ENCODE measurements at places on chromosomes 2 and 18.

- DNase-seq = no peak
Measured at GRCh38 chr2:146080925-146081324, 1561.0 kb upstream of the ZEB2 start.

GRCh38 chr2:37149626-37150322 lies 7.0 kb downstream of the EIF2AK2 start:
- no peak for DNase-seq

GRCh38 chr2:119201815-119202214 lies 21.8 kb upstream of the STEAP3 start:
- no peak for DNase-seq

DNA sequence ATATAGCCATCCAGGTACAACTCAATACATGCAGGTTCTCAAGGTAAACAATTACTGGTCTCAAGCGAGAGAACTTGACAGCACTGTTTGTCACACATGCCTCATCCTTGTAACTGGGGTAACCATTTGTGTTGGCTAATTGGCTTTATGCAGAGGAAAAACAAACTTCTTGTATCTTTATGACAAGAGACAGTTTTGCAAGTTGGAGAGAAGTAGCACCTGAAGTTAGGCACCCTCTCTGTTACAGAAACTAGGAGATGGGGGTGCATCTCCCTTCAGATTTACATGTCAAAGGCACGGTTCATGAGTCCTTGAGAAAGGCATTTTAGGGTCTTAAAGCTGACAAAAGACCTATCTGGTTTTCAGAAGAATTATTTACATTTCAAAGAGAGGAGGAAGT lies 241.7 kb downstream of the CD226 start:
- DNase-seq = no peak

DNA sequence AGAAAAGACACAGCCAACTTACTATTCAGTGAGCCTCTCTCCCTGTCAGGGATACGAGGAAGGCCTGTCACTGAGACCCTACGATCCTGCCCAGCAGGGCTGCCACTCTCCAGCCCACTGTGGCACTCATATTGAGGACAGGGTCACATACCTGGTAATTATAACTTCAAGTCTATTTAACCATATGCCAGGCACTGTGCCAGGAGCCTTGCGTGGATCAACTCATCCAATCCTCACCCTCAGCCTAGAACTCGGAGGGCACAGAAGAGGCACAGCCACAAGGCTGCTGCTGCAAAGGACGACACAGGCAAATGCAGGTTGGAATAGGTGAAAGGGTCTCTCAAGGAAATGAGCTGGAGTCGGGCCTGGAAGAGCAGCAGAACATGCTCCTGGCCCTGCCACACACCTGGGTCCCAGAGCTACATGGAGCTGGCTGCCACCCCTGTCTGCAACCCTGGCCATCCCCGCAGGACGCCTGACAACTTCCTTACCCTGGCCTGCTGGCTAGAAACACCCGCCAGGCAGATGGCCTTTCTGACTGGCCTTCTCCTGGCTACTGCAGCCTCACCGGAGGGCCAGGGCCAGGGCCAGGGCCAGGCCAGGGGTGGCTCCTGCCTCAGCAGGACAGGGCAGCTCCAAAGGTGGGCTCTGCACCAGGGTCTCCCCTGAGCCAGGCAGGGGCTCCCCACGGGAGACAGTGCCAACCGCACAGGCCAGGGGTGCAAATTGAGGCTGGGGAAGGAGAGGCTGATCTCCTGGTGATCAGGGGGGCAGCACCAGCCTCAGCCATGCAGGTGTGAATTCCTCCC lies 32.1 kb upstream of the SLC66A3 start:
- DNase-seq = no peak

GRCh38 chr2:240561325-240561971 lies 1.3 kb downstream of the DUSP28 start:
- no peak for DNase-seq

- no peak for DNase-seq
Measured at GRCh38 chr2:195151711-195152110, 505.3 kb upstream of the SLC39A10 start.

DNA sequence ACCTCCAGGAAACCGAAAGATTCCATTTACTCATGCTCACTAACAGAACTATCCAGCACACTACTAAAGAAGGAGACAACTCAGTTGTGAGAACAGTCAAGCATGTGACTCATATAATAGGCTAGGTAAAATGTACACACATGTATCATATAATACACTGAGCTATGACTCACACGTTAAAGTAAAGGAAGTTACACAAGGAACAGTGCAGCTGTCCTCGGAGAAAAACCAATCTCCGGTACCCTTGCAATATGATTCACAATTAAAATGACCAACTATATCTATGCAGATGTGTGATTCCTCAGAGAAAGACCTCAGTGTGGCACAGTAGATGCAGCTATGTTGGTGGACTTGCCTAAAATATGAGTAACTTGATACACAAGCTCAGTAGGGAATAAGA lies 76.5 kb downstream of the STRN start:
- DNase-seq = no peak

DNA sequence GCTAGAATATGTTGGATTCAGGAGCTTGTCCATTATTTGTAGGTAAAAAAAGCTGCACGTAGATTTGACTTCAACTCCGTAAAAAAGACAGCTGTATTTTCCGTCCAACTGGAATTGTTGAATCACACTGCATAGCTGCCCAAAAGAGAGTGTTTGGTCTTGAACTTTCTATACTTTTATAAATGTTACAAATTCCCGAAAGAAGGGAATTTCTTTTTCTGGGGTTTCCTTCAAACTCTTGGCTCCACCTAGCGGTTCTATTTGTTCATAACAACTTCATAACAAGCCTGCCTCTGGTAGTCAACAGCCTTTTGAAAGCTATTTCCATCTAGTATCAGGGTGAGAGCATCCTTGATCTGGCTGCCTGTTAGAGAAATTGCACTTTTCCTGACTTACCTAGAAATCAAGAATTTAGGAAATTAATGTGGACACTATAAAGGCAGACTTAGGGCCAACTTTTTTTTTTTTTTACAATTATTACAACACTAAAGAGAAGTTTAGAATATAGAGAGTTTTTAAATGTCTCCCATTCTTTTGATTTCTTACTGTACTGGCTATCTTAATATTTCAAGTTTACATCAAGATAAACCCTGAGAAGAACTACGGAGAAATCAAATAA lies 48.1 kb downstream of the TMEM185B start:
- DNase-seq = peak; percentile 40

GRCh38 chr2:165645930-165646831 lies 147.9 kb downstream of the GALNT3 start:
- peak; percentile 64 for DNase-seq

- DNase-seq = no peak
Measured at GRCh38 chr2:200353120-200353519, 46.6 kb downstream of the SPATS2L start.

DNA sequence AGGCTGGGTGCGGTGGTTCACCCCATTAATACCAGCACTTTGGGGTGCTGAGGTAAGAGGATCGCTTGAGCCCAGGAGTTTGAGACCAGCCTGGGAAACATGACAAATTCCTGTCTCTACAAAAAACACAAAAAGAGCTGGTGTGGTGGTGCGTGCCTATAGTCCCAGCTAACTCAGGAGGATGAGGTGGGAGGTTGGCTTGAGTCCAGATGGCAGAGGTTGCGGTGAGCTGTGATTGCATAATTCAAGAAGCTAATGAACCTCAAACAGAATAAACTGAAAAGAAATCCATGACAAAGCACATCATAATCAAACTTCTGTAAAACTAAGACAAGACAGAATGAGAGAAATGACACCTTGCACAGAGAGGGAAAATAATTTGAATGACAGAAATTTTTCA lies 54.8 kb downstream of the SEMA4F start:
- no peak for DNase-seq

DNA sequence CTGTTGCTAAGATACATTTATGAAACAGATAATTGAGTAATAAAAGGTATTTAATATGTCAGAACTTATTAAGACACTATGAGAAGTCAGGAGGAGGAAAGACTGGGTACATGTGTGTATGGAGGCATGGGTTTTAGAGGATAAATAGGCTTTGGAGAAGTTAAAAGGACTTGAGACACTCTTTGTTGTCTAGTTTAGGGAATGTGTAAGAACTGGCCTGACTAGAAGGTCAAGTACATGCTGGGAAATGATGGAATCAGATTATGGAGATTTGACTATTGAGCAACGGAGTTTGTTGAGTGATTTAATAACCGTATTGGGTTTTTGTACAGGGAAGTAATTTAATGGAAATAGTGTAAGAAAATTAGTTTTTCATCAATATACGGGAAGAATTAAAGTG lies 28.2 kb upstream of the SPDYA start:
- no peak for DNase-seq

DNA sequence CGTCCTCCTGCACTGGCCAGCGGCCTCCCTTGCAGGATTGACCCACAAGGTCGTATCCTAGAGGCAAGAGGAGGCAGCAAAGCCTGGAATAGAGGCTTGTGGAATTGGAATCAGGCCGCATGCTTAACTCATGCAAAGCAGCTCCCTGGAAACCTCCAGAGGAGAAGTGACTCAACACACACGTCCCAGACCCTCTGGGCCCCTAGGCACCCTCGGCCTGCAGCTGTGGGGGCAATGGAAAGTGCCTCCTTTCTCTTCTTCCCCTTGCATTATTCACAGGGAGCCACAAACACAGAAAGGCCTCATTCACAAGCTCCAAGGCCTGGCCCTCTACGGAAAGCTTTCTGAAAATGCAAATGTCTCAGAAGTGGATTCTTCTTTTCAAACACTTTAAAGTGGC lies 19.6 kb downstream of the SPATA3 start:
- no peak for DNase-seq

DNA sequence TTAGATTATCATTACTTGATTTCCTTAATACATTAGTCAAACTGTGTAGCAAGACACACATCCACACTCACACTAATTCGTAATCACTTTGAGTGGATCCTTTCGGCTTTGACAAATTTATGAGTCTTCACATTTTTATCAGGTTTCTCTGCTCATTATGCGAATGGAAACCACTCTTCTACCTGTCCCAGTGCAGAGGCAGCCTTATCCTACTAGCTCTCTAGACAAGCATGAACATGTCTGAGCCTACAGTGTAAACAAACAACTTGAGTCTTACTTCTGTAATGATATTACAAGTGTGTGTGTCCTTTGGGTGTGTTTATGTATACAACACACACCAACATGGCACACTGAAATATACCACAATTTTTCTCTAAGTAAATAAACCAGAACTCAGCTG lies 361.9 kb upstream of the CHST9 start:
- DNase-seq = no peak

DNA sequence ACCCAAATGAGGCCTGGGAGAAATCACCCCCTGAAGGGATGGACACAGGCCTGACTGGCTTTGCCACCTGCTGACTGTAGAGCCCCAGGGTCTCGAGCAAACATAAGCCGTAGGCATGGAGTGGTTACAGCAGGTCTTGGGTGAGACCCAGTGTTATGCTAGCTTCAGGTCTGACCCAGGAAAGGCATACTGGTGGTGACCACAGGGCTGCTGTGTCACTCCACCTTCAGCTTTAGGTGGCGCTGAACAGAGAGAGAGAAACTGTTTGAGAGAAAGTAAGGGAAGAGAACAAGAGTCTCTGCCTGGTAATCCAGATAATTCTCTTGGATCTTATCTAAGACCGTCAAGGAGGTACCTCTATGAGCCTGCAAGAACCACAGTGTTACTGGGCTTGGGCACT lies 1544.2 kb upstream of the TMEFF2 start:
- DNase-seq = no peak

GRCh38 chr2:144711630-144712549 lies 192.0 kb upstream of the ZEB2 start:
- no peak for DNase-seq

- DNase-seq = no peak
Measured at GRCh38 chr2:11864724-11865123, 118.3 kb downstream of the LPIN1 start.

DNA sequence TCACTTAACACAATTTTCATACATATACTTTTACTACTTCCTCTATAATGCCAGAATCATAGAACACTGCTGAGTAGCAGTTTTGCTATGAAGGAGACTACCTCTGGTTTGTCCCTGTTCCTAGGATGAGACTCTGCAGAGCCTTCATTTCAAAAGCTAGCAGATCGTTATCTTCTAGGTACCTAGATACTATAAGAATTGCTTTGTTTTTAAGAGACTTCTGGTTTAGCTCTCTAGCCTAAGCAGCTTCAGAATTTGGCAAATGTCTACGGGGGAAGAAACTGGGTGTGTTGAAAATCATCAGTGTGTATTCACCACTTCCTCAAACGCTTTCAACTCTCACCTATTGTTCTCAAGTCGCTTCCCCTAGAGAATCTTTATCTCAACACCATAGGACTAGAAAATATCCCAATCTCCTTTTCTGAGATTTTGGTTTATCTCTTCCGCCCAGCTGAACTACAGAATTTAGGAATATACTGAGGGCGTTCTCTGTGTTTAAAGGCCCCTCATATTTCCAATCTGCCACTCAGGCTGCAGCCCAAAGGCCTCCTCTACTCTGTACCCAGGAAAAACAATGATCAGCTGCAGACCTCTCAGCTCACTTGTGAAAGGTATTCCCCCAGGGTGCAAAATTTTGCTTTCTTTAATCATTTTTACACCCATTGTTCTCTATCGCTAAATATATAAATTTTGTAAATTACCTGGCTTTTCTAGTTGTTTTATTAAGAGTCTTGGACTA lies 28.7 kb downstream of the SMAD2 start:
- no peak for DNase-seq

- no peak for DNase-seq
Measured at GRCh38 chr2:109326306-109326705, 197.3 kb downstream of the SH3RF3 start.

DNA sequence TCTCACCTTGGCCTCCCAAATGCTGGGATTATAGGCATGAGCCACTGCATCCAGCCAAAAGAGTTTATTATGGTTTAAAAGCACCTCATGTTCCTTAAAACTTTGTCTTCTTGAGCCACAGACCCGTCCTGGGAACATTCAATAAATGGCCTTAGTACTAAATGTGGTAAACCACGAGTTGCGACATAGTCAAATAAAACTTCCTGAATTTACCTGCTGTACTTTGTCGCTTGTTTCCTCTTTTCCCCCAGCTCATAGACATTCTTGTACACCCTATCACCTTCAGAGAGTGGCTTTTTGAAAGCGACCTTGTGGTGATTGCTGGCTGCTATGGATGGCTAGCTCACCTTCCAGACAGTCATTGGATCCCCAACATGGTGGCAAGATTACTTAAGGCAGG lies 310.4 kb downstream of the LRRTM1 start:
- DNase-seq = no peak

- no peak for DNase-seq
Measured at GRCh38 chr18:79873449-79874110, 75.8 kb downstream of the KCNG2 start.

DNA sequence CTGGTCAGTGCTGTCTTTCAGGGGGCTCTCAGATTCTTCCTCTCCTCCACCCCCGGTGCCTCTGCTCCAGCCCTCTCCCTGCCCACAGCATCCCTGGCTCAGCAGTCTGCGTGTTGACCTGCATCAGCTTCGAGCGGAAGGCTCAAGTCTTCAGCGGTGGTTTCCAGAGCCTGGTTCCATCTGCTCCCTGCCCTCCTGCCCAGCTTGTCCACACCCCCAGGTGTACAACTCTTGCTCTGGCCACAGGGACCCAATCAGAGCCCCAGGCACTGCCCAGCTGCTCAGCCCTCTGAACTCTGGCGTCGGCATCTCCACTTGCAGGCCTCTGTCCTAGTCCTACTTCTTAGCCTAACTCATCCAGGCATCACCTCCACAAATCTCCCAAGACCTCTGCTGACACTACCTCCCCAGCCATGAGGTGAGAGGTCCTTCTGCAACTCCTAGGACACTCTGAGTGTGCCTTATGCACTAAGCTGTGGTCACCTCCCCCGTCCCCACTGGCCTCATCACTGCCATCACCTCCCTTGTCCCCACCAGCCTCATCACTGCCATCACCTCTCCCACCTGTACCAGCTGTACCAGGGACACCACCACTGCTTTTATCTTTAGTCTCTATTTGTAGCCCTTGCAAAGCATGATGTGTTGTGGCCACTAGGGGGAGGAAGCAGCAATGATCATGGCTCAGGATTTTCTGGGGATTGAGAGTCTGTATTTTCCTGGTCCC lies 60.9 kb downstream of the EDAR start:
- DNase-seq = peak; percentile 29

Data from NCI-H1092 treated with DMSO at 0.1 percent for 48 hours (cell line).